ENCODE measurements at places on chromosomes 4 and X.

- DNase-seq = no peak
Observed at GRCh38 chr4:101103381-101104142, 243.8 kb downstream of the PPP3CA start.

- DNase-seq = peak; percentile 38
Observed at GRCh38 chr4:16745009-16745635, 153.3 kb downstream of the LDB2 start.

- DNase-seq = peak; percentile 59
Observed at GRCh38 chr4:8260656-8261111, 8.9 kb upstream of the HTRA3 start.

DNA sequence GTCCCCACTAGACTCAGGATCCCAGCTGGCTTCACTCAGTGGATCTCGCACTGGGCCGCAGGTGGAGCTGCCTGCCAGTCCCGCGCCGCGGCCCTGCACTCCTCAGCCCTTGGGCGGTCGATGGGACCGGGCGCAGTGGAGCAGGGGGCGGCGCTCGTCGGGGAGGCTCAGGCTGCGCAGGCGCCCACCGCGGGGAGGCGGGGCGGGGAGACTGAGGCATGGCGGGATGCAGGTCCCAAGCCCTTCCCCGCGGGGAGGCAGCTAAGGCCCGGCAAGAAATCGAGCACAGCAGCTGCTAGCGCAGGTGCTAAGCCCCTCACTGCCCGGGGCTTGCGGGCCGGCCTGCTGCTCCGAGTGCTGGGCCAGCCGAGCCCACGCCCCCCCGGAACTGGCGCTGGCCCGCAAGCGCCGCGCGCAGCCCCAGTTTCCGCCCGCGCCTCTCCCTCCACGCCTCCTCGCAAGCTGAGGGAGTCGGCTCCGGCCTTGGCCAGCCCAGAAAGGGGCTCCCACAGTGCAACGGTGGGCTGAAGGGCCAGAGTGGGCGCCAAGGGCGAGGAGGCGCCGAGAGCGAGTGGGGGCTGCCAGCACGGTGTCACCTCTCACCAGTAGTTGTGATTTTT, 1038.0 kb downstream of the PCDH19 start:
- no peak for DNase-seq

- DNase-seq = peak; percentile 4
Observed at GRCh38 chr4:75895744-75896314, 6.4 kb downstream of the PPEF2 start.

- no peak for DNase-seq
Observed at GRCh38 chr4:9867751-9868425, 86.5 kb downstream of the DRD5 start.

DNA sequence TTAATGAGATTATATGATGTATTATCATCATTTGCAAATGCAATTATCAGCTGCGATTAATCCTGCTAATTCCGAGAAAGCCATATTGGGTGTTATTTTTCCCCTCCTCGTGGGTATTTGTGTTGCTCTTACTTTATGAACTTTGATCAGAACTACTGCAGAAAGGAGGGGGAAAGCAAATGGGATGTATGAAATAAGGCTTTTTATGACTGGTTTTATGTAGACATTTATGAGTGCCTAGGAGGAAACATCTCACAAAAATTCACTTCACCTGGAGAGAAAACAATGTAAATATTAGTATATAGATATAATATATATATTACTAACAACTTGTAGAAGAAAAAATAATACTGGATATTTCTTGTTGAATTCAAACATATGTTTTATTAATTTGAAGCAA, 214.4 kb downstream of the TEX13A start:
- DNase-seq = no peak
